ENCODE measurements at places on chromosomes 16 and 17.
A peak's percentile ranks its signal among the peaks of the same experiment; 100 is the strongest.

- DNase-seq = peak; percentile 37
Observed at GRCh38 chr16:51393381-51394005, 242.4 kb upstream of the SALL1 start.

- peak; percentile 83 for DNase-seq
Observed at GRCh38 chr17:48100591-48101011, 677 bp downstream of the CBX1 start.

GRCh38 chr17:56502120-56502654 is 91.3 kb upstream of the NOG start:
- no peak for DNase-seq

DNA sequence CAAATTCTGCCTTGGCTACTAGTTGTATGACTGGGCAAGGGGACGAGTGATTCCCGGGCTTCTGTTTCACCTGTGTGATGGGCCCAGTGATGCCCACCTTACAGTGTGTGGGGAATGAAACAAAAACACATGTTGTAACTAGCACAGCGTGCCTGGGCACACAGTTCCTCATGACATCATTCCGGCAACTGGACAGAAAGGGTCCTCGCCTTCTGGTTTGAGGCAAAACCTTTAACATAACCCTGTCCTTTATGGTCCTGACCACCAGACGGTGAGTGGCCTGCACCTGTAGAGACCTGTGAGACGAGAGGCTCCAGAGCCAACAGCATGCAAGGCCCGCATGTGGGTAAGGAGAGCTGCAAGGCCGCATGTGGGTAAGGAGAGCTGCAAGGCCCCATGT is 7.7 kb upstream of the SLC38A8 start:
- DNase-seq = no peak

DNA sequence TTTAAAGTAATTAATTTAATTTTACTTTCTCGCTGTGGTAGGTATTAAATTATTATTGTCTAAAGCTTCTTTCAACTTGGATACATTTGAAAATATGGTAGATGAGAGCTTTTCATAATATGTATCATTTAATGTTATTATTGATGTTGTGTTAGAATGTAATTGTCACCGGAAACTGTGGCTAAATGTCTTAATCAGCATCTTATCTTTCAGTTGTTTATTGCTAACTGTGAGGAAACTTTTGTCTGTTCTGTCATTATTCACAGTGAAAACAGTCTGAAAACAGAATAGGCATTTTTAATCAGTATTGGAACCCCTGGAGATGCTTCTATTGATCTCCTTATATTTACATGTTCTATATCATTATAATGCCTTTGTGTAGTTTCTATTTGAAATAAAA is 120.7 kb downstream of the STXBP4 start:
- no peak for DNase-seq

GRCh38 chr16:57341441-57342303 is 16.9 kb upstream of the CCL22 start:
- DNase-seq = no peak

DNA sequence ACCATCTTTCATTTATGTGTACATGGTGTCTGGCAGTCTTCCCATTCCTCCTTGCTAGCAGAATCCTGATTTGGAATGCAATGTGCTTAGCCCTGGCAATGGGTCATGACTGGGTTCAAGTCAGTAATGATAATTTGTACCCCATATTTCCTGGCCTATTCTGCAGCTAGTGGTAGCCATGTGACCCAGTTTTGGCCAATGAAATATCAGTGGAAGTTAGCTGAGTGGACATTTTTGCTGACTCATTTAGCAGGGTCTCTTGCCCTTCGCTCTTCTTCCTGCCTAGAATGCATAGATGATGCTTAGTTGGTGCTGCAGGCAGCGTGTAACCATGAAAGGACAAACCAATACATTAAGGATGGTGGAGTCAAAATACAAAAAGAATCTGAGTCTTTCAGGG is 78.8 kb upstream of the AKTIP start:
- no peak for DNase-seq

Data from NCI-H526 treated with DMSO at 0.1 percent for 48 hours (cell line).